ENCODE measurements at places on chromosomes 16 and 17. TPM values are rescaled to one million over a fixed set of nuclear protein-coding genes. Genes with fewer than 3 reads are reported as not detected.

Gene GJD3
- not detected for total RNA-seq

Gene PTX4
- total RNA-seq = not detected

- DNase-seq = no peak
Observed at GRCh38 chr17:65219124-65219523, 82.0 kb downstream of the RGS9 start.

Gene FBXO39
- total RNA-seq = not detected

- DNase-seq = no peak
Observed at GRCh38 chr17:81121841-81122733, 43.2 kb upstream of the PVALEF start.

Gene TEKT1
- not detected for total RNA-seq

Gene OR1A1
- total RNA-seq = not detected

DNA sequence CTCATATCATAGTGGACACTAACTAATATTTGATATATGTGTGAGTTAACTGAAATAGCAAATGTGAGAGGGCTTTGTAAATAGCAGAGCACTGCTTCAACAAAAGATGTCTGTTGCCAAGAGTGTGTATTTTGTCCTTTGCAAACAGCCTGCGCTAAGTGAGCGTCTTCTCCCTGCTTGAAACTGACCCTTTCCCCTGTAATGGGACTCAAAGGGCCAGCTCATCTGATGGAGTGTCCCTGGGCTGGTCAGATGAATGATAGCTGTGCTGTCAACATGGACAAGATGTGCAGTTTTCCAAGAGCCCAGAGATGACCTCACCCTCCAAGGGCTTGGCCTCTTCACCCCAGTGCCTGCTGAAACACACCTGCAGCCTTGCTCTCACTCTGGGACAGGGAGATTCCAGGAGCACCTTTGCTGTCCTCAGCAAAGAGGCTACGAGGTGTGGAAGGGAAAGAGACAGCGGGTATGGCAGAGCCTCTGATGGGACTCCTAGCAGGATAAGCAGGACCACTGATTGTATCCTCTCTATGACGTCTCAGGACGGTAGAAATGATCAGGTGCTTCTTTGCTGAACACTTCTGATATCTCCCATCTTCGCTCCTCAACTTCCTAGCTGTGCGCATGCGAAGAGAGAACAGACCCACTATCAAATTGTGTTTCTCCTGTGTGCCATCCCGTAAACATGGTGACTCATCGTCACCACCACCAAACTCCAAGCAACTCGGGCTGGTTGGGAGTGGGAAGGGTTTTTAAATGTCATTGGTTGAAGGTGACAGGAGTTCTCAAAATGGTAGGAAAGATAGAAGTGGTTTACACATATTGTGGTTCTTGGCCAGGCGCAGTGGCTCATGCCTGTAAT lies 35.8 kb upstream of the TBX2 start:
- DNase-seq = no peak

DNA sequence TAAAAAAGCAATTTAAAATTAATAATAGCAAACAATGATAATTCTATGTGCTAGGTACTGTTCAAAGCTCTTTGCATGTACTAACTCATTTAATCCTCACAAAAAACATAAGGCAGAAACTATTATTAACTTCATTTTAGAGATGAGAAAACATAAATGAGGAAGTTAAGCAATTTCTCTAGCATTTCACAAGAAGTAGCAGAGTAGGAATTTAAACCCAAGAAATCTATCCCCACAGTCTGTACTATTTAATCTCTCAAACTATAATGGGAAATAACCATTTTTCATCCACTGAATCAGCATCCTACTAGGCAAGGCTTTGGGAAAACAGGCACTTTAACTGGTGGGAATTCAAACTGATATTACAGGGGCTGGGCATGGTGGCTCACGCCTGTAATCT lies 42.2 kb upstream of the INTS2 start:
- DNase-seq = no peak

DNA sequence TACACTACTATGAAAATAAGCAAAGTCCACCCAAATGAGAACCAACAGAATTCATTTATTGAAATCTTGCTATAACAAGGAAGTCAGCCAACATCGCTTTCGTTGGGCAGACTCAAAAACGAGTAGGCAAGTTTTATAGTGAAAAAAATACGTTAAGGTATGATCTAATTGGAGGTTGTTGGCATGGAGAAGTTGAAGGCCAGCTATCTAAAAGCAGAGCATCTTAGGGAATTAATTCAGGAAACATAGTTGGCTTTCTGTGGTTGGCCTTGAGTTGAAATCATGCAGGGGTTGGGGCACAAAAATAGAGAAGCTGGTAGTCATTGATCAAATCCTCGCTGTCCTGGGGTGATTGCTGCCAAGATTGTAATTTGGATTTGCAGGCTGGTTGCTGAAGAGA lies 118.3 kb downstream of the PPM1E start:
- no peak for DNase-seq

DNA sequence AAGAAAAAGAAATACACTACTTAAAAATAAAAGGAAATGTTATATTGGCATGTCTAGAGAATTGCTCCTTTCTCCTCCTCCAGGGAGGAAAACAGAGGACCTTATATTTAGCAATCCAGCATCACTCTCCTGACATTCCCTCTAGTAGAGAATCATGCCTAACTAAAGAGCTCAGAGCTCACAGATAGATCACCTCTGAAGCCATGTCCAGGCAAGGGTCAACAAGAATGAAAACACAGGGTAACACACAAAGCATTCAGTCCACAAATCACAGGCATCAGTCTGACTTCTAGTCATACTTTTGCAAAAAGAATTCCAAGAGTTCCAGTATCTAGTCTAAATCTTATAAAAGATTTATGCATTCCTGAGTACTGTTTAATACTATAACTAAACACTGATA lies 4.4 kb upstream of the HASPIN start:
- DNase-seq = no peak

Gene TUBB3
- 152 TPM for total RNA-seq

DNA sequence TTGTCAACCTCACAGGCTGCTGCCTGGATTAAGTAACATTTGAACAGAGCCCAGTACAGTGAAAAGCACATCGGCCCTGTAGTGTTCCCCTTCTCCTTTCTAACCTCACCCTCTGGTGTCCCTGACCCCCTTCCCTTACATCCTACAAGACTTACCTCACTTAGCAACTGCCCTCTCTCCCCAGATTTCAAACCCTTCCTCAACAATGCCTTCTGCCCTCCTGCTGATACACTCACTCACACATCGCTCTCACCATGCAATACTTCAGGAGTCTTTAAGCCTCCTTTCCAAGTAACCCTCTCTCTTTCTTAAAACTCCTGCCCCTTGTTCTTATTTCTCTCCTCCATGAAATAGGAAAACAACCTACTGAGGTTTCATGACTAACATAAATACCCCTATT lies 17.8 kb downstream of the ZZEF1 start:
- DNase-seq = no peak

- DNase-seq = no peak
Observed at GRCh38 chr16:55435387-55435786, 43.6 kb upstream of the MMP2 start.

DNA sequence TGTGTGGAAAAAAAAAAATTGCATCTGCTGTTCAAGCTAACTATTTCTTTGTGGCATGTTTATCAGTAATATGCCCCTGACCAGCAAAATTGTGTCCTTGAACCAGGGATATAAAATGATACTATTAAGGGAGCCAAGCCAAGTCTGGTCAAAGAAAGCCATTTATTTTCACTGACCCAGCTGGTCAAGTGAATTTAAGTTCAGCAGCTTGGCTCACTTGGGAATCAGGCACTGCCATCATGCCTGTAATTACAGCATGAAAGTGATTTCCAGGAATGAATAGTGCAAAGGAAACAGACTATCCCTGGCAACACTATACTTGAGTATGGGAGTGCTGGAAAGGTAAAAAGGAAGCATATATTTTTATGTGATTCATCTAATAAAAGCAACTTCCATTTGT lies 934.6 kb upstream of the CDH8 start:
- DNase-seq = no peak

Gene NPIPB9
- total RNA-seq = 0.68 TPM

GRCh38 chr16:57304169-57305061 lies 19.9 kb upstream of the PLLP start:
- DNase-seq = peak; percentile 83

- DNase-seq = peak; percentile 51
Observed at GRCh38 chr17:19470530-19471261, 59.7 kb downstream of the RNF112 start.
